Ascending aorta (tissue), 2 donors: ENCODE measurements at places on chromosomes 7 and 10.

DNA sequence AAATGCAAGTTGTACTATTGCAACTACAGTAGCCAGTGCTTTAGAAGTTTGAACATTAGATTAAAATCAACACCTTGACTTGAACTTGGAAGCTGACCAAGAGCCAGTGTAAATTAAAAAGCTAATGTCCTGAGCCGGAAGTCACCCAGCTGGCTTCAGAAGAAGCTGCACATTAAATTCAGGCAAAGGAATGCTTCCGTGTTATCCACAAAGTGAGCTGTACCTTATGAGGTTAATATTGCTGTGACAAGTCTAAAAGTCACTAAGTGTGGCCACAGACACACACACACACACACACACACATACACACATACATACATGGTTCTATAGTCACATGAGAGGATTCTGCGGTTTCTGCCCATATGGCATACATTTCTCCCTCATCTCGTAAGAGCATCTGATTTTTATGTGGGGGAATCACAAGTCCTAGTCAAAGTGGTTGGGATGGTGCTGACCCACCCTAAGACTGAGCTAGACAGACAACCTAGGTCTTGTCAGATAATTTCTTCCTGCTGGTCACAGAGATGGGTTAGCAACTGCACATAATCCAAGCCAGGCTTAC is 612.9 kb downstream of the SORCS1 start:
- H3K4me3 ChIP-seq, result no peak overlapping the region
- H3K27me3 ChIP-seq, result no peaks in the 10 kb centered on the region
- no peak for DNase-seq
- H3K36me3 ChIP-seq, result no peaks in the 10 kb centered on the region
- H3K4me1 ChIP-seq, result no peaks in the 10 kb centered on the region
- no peak overlapping the region for H3K27ac ChIP-seq

- no peak overlapping the region for H3K27ac ChIP-seq
- peak overlapping the region; percentile 98 for H3K4me3 ChIP-seq
- H3K27me3 ChIP-seq, result no peaks in the 10 kb centered on the region
- no peak for DNase-seq
Observed at GRCh38 chr10:97336006-97336405, 1.5 kb upstream of the FRAT2 start.

DNA sequence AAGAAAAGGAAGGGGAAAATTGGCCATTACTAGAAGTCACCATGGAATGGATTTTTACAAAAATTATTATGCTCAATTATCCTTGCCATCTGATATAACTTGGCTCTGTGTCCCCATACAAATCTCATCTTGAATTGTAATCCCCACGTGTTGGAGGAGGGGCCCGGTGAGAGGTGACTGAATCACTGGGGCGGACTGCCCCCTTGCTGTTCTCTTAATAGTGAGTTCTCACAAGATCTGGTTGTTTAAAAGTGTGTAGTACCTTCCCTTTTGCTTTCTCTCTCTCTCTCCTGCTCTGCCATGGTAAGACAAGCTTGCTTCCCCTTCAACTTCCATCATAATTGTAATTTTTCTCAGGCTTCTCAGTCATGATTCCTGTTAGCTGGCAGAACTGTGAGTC is 1023.6 kb downstream of the XPNPEP1 start:
- no peak for DNase-seq
- no peak overlapping the region for H3K4me3 ChIP-seq
- H3K4me1 ChIP-seq, result no peaks in the 10 kb centered on the region
- no peaks in the 10 kb centered on the region for H3K36me3 ChIP-seq

DNA sequence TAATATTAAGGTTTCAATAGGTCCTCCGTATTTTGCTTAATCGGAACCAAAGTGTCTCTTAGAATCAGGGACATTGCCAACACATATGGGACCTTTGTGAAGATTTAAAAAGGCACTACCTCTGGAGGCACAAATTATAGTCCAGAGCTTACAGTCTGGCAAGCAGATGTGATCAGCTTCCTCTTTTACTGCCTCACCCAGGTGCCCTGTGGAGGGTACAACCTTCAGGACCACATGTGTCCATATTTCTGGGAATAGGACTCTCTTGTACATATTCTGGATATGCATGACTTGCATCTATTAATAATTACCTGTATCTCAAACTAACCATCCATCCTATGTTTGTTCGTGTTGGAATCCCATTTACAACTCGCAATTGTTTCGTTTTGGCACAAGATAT is 60.0 kb downstream of the HGF start:
- H3K27ac ChIP-seq, result no peak overlapping the region
- no peaks in the 10 kb centered on the region for H3K27me3 ChIP-seq
- H3K4me1 ChIP-seq, result no peaks in the 10 kb centered on the region
